Hematopoietic multipotent progenitor cell treated with erythropoietin and hydrocortisone succinate and interleukin-3 and kit ligand, for 6 days (in vitro differentiated cells): ENCODE measurements at places on chromosomes 6 and 20.
A peak's percentile ranks its signal among the peaks of the same experiment; 100 is the strongest.

GRCh38 chr6:156009656-156010055, 554.0 kb upstream of the NOX3 start:
- DNase-seq = no peak

- DNase-seq = peak; percentile 42
These were observed 151.4 kb upstream of the LAMA2 start for GRCh38 chr6:128731249-128732165.

DNA sequence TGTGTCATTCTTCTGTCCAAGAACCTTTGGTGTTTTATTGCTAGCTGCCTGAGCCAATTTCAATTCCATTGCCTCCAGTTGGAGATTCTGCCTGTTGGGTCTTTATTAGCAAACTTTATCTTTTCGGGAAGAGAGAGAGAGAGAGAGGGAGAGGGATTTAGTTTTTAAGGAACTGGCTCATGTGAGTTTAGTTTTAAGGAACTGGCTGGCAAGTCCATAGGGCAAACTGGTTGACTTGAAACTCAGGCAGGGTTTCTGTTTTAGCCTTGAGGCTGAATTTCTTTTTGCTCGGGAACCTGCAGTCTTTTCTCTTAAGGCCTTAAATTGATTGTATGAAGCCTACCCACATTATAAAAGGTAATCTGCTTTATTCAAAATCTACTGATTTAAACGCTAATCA, 23.0 kb downstream of the BCKDHB start:
- no peak for DNase-seq

DNA sequence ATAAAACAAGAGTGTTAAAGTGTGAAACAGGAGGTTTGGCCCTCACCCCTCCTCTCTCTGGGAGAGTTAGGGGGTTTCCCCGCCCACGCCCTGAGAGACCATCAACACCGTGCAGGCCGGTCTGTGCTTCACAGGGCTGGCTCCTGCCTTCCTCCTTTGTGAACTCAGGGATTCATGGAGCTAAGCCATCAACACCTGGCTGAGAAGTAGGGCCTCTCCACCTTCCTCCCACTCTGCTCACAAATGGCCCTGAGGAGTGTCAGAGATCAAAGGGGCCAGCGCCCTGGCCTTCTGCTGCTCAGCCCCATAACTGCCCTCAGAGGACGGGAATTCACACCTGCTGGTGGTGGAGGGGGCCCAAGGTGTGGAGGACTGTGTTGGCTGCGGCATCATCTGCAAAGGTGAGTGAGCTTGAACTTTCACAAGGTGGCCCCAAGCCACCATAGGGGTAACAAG, 88.6 kb downstream of the PSMB1 start:
- no peak for DNase-seq

- no peak for DNase-seq
These were observed 10.4 kb upstream of the ACTR5 start for GRCh38 chr20:38737887-38738286.

- DNase-seq = no peak
These were observed 132.6 kb downstream of the CEBPB start for GRCh38 chr20:50323209-50323608.

- peak; percentile 56 for DNase-seq
These were observed 175.6 kb upstream of the RNF24 start for GRCh38 chr20:4190792-4191519.

GRCh38 chr6:8578006-8578405, 142.7 kb upstream of the SLC35B3 start:
- no peak for DNase-seq

DNA sequence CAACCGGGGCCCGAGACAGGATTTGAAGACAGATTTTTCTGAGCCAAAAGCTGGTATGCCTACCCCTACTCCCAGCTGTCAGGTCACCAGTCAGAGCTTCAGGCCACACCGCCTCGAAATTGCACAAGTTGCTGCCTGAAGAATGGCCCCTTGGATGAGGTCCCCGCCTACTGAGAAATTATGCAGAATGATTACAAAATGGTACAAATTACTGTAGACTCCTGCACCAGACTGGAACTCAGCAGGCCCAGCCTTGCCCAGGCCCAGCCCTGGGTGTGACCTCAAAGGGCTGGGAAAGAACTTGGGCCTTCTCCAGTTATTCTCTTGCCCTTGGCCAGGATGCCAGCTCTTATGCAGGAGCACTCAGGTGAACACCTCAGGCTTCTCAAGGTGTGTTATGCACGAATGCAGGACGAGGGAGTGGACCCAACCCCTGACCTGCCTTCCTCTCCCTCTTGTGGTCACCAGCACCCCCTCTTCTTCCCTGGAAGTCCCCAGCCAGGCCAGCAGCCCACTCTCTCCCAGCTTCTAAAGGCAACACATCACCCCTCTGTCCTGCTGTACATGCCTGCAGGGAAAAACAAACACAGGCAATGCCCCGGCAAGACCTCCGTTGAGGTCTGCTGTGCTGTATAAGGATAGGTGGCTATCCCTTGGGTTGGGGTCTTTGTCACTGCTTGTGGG, 88.7 kb upstream of the NAA20 start:
- DNase-seq = no peak

DNA sequence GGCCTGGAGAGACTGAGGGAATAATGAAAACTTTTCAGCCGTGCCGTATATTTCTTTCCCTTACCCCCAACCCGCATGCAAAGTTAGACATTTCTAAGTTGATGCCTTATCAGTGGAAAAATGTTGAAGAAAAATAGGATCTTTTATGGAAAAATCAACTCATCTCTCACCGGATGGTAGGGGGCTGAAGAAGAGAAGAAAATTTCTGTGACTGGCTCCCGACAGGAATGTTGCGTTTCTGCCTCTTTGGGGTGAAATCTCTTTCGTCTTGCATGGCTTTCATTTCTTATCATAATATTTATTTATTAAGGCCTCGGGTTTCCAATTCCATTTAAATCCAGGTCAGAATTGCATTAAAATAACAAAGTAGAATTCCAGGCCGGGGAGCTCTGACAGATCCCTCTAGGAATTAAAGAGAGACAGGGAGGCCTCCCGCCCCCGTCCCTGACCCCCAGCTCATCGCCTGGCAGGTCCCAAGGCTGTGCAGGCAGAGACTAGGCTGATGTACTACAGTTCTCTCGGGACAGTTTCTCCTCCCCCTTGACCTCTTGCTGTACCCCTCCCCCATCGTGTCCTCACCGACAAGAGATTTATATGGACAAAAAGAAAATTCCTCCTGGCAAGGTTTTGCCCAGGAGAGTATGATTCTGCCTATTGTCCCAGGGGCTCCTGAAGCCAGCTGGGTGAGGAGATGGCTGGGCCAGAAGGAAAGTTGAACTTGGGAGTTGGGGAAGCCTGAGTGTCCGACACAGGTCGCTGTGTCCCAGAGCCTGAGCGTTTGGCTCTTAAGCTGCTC, 1.3 kb downstream of the SCUBE3 start:
- DNase-seq = no peak

GRCh38 chr20:51440589-51440988, 101.9 kb downstream of the NFATC2 start:
- DNase-seq = no peak
